ENCODE measurements at places on chromosomes 7 and 10.

GRCh38 chr7:138663725-138664710 lies 37.1 kb downstream of the SVOPL start:
- no peak for DNase-seq

DNA sequence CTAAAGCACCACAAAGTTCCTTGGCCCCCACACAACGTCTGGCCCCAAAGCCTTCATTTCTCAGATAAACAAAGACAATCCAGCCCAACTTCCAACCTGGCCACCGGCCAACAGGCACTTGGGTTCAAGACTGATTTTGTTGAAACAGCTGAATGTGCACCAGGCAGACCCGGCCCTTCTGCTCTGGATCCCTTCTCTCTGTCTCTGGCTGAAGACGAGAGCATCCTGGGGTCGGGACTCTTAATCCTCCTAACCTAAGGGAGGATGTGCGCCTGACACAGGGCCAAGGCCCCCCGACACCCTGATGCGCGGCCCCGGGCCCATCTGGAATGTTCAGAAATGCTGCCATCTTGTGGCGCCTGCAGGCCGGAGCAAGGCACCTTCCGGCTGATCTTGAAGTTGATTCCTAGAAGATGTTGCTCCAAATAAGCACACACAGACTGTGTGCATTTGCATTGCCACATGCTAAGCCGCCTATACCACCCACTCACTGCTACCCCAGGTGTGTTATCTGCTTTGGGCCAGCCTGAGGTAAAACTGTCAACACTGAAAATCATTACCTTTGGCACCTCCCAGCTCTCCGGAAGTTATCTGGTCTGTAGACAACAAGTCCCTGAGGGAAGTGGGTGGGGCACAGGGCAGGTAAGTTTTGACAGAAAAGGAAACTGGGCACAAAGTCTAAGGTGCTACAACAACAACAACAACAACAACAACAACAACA lies 98.4 kb upstream of the HABP2 start:
- DNase-seq = no peak

DNA sequence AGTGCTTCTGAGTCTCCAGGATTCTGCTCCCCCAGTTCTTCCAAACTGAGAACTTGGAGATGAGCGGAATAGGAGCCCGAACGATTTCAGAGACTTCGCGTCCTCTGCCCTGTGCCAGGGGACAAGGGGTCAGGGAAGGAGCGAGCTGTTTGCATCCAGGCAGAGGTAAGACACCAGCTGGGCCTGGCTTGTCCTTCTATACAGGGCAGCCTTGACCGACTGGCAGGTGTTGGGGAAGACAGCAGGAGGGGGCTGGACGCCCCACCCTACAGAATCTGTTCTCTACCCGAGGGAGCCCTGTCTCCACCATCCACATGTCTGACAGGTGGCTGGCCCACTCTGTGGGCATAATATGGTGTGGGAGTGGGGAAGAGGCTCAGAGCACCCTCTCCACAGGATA lies 7.1 kb downstream of the SPOCK2 start:
- no peak for DNase-seq

DNA sequence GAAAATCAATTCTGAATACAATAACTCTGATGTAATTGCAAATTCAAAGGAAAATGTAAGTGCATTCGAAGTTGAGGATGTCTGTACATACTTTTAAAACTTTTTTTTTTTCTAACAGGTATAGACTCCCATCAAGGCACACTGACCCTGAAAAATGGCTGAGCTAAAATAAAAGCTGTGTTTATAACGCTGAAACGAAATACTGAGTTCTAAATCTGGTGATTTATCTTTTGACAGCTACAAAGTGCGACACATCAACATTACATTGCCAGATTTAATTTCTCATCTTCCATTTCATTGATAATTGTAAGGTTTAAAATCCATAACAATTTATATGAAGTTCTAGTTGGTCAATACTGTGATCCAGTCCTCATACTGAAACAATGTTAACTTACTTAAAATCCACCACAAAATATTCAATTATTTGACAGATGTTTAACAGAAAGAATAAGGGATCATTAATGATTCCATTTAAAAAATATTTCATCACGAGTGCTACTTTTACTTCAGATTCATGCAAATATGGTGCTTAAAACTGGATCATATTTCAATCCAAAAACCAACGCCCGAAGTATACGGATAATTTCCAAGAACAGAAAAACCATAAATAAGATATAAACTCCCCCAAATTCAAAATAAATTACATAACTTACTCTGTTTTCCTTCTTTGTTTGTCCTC lies 1.4 kb downstream of the RAB11FIP2 start:
- no peak for DNase-seq

GRCh38 chr7:99371376-99371920 lies 3.1 kb upstream of the ARPC1B start:
- DNase-seq = no peak

- DNase-seq = no peak
Observed at GRCh38 chr7:147081117-147081516, 964.5 kb downstream of the CNTNAP2 start.

DNA sequence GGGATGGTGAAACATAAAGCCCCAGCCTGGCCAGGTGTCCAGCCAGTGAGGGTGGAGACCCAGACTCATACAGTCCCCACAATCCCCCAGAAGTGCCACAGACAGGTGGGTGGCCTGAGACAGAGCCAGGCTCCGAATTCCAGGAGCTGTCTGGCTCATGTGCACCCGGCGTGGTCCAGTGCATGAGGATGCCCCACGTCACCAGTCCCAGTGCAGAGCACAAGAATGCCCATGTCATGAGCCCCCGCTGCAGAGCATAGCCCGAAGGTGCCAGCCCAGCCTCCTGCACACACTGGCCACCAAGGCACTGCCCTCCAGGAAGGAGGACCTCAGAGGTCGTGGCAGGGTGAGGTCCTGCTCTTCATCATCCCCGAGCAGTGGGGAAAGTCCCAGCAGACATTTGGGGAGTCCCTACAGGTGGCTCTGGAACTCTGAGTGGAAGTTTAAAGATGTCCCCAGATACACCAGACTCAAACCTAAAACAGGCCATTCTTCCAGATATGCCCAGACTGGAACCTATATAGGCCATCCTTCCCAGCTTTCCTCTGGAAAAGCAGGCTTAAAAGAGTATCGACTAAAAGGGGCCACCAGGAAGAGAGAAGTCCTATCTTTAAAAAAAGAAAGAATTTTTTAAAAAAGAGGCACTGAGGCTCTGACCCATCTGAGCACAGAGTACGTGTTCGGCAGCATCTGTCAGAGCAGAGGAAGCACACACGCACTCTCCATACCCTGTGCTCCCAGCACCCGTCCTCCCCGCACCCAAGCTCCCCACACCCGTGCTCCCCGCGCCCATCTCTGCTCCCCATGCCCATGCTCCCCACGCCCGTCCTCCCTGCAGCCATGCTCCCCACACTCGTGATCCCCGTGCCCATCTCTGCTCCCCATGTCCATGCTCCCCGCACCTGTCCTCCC lies 11.5 kb downstream of the DIP2C start:
- DNase-seq = no peak

GRCh38 chr7:93117327-93117726 lies 452 bp downstream of the SAMD9 start:
- DNase-seq = no peak

DNA sequence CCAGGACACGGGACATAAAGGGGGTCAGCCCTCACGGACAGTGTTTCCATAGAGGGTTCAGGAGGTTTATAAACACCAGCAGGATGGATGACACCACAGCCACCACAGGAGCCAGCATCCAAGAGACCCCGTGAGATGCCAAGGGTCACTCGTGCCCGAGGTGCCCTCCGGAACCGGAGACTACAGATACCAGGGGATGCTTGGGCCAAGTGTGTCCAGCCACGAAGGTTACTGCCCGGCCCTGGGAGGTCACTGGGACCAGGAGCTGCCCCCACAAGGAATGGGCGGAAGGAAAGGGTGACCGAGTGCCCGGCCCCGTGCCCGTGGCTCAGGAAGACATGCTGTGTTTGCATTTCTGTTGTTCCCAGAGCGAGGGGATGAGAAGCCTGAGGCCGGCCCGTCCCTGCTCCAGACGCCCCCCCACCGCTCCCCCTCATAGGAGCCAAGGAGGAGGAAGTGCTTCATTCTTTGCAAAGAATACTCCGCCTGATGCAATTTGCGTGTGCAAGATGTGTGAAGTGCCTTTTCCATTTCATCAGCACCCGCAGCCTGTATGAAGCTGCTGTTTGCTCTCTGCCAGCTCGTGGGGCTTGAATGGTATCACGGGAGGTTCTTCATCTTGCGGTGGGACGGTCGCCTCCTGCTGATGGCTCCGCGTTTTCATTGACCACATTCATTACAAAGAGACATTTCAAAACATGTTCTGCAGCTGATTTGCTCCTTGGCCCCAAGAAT lies 176.4 kb downstream of the ELFN1 start:
- no peak for DNase-seq

GRCh38 chr10:10911471-10911921 lies 106.2 kb upstream of the CELF2 start:
- DNase-seq = no peak

DNA sequence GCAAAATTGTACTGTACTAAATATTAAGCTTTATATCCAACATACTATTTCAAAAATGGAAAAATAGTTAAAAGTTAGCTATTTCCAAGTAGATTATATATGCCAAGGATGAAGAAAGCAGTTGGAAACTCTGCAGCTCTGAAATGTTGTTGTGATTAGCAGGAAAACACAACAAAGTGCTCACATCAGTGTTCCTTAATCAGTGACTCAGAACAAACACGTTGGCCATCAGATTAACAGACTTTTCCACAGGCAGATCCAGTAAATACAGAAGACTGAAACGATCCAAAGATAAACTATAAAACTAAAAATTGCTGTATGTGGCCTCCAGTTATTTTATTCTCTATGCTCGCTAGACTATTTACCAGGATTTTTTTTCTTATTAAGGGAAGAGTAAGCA lies 99.6 kb upstream of the SEMA3D start:
- DNase-seq = no peak

DNA sequence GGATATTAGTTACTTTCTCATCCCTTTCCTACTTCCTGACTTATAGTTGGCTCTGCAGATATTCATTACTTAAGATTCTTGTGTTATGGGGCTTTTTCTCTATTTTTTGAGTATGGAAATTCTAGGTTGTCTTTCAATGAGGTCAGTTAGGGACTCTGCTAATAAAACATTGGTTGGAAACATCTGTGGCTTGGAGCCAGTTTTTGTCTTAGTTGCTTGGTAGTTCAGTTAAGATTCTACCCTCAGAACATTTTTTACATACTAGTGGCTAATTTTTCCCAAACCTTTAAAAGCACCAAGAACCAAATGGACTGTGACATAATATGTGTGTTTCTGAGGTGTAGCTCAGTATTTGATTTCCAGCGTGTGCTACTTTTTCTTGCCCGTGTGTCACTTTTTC lies 305.6 kb upstream of the FZD1 start:
- no peak for DNase-seq

- no peak for DNase-seq
Observed at GRCh38 chr7:101163279-101164070, 1.9 kb downstream of the VGF start.

DNA sequence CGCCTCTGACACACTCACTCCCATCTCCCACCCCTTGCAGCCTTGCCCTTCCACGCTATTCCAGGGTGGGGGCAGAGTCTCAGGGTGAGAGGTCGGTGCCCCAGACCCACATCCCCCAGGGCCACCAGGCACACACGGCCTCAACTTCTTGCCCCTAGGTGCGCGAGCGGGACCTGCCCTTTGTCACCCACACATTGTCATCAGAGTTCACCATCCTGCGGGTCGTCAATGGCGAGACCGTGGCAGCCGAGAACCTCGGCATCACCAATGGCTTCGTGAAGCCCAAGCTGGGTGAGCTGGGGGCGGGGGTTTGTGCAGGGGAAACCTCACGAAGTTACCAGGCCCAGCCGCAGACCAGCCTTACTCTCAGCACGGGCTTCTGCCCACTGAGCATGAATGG lies 53.3 kb downstream of the CASTOR2 start:
- no peak for DNase-seq

GRCh38 chr7:66505009-66505408 lies 123.7 kb upstream of the KCTD7 start:
- no peak for DNase-seq

DNA sequence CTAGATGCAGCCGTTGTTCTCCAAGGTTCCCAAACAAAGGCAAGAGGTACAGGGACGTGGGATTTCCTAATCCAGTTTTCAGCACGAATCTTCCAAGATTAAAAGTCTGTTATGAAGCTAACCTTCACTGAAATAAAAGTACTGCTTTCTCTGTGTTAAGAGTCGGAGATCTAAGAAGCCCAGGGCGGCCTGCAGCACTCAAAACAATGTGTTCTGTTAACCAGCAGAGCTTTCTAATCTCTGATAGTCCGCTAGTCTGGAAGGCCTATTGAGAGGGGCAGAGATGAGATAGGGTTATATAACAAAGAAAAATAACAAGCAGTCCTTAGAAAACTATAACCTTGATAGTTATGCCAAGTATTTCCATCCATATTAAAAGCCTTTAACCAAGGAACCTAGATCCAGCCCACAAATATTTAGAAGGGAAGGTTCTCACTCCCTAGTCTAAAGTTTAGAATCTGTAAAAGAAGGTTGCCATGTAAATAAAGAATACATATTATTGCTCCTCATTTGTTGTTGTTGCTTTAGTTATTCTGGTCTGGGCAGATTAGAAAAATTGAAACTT lies 106.3 kb upstream of the SVIL start:
- DNase-seq = no peak

- no peak for DNase-seq
Observed at GRCh38 chr7:67821116-67821515, 824.5 kb downstream of the TYW1 start.

DNA sequence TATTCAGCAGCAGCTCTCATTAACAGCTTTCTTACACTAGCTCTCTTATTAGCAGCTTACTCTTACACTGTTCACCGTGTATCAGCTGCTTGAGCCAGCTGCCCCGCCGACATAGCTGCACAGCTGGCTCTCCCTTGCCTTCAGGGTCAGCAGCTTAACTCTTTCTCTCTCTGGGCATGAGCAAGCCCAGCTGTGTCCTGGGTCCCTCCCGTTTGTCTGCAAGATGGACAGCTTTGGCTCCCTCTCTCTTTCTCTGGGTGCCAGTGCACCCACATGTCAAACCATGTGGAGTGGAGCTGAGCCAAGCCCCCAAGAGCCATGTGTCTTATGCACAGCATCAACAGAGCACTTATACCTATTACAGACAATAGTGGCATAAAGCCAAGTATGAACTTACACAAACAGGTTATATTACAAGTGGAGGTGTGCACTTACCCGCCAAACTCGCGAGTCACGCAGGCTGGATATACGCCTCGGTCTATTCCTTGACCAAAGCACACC lies 35.7 kb upstream of the MTPAP start:
- no peak for DNase-seq

- no peak for DNase-seq
Observed at GRCh38 chr10:119191881-119192280, 13.3 kb upstream of the PRDX3 start.

- peak; percentile 48 for DNase-seq
Observed at GRCh38 chr7:157490465-157490912, 153.7 kb downstream of the DNAJB6 start.

DNA sequence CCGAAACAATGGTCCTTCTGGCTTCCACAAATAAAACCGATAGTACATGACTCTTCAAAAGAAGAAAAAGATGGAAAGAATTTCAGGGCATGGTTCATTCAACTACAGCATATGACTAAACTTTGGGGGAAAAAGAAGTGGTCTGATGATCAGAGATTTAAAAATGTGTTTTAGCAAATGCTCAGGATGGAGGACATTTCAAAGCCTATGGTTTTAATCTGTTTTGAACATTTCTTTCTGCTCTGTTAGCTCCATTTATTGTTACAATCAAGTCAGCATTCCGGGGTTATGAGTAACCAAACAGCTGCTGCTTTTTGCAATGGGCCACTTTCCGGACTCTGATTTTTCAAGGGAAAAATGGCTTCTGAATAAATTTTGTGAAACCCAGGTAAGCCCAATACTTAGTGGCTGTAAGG lies 142.4 kb downstream of the CUBN start:
- DNase-seq = no peak

GRCh38 chr10:100709146-100710082 lies 36.0 kb upstream of the PAX2 start:
- no peak for DNase-seq
